ENCODE measurements at places on chromosomes 11 and 22.

GRCh38 chr11:7672276-7672959, 882 bp downstream of the CYB5R2 start:
- DNase-seq = no peak

DNA sequence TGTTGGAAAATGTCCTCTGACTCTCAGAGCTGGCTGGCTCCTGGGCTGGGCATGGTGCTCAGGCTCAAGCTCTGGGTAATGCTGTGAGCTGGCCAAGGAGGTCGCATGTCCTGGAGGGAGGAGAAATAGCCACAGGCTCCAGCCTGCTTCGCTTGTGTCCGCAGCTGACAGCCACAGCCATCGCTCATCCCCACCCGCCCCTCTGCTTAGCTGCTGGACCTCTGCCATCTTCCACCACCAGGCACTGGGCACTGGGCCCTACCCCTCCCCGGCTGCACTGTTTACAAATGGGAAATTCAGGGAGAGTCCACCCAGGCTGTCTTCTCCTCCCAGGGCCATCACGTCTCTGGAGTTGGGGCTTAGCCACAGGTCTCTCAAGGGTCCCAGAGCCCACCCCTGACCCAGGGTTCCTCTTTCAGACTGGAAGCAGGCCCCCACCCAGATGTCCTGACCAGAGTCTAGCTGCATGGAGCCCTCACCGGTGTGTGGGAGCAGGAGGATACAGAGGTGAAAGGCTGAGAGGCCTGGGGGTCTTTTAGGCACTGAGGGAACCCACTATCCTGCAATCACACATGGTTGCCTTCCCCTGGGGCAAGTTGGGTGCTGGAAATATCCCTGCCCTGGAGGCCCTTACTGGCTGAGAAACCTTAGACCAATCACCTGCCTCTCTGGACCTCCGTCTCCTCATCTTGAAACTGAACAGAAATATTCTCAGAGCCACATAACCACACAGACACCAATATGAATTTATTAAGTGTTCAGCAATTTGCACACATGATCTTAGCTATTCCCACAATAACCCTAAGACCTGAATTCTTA, 62.7 kb downstream of the CD82 start:
- DNase-seq = no peak

GRCh38 chr11:63614136-63614671, at the start of gene PLAAT3:
TSS of gene PLAAT3 (minus strand) at chr11:63614433. CDS start at chr11:63614014, 419 bp downstream.
- peak; percentile 47 for DNase-seq

GRCh38 chr11:58495906-58496305, 12.0 kb downstream of the OR5B21 start:
- DNase-seq = no peak

GRCh38 chr11:129352676-129353075, 23.0 kb upstream of the BARX2 start:
- no peak for DNase-seq

- no peak for DNase-seq
Observed at GRCh38 chr11:17333799-17334586, 17.6 kb upstream of the NCR3LG1 start.

DNA sequence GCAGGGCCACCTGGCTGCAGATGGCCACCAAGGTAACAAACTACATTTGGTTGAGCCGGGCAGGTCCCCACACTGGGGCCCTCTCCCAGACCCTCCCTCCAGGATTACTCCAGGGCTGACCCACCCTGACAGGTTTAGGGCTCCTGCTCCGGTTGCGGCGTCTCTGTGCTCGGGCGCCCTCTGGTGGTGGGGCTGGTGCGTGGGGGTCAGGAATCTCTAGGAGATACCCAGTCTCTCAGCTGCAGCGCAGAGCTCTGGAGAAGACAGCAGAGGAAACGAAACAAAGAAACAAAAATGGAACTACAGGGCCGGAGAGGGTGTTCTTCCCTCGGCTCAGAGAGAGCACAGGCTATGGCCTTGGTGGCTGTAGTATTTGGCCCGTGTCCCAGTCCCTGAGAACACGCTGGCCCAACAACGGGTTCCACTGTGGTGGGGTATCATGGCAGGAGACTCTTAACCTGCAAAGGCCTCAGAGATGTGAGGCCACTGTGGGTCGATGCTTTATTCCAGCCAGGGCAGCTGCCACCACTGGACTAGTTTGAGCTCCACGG, 2.4 kb downstream of the C11orf96 start:
- peak; percentile 21 for DNase-seq

GRCh38 chr11:32451808-32452207, 16.5 kb upstream of the WT1 start:
- no peak for DNase-seq

- no peak for DNase-seq
Observed at GRCh38 chr11:76232026-76232665, 25.8 kb upstream of the WNT11 start.

- DNase-seq = no peak
Observed at GRCh38 chr11:86571273-86571948, 101.0 kb downstream of the ME3 start.

DNA sequence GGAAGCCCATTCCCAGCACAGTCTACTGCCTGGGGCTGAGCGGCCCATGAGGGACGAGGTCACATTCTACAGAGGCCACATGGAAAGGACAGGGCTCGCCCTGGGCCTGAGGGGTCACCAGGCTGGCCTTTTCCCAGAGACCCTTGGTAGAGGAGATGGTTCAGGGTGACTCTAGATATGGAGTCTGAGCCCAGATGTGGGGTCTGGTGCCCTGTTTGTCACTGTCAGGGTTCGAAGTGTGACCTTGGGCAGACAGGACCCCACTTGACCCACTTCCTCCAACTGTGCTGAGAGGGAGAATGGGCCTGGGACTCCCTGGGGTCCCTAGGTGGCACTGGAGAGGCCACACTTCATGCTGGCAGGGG, 81.0 kb downstream of the MYEOV start:
- peak; percentile 21 for DNase-seq

GRCh38 chr22:44029069-44029468, 5.0 kb downstream of the PARVB start:
- DNase-seq = no peak

DNA sequence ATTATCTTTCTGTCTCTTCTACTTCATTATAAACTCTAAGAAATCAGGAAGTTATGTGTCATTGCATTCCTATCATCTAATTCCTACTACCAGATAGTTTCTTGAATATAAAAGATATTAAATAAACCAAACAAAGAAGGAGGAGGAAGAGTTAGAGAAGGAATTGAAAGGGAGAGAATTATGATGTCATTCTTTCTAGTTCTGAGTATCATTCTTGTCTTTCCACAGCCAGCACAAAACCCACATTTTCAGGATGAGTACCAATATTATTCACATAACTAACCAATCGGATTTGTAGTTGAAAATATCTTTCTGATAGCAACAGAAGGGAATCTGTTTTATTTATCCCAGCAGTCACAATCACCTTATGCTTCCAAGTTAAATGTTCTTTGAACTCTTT, 13.3 kb downstream of the MS4A13 start:
- DNase-seq = no peak

DNA sequence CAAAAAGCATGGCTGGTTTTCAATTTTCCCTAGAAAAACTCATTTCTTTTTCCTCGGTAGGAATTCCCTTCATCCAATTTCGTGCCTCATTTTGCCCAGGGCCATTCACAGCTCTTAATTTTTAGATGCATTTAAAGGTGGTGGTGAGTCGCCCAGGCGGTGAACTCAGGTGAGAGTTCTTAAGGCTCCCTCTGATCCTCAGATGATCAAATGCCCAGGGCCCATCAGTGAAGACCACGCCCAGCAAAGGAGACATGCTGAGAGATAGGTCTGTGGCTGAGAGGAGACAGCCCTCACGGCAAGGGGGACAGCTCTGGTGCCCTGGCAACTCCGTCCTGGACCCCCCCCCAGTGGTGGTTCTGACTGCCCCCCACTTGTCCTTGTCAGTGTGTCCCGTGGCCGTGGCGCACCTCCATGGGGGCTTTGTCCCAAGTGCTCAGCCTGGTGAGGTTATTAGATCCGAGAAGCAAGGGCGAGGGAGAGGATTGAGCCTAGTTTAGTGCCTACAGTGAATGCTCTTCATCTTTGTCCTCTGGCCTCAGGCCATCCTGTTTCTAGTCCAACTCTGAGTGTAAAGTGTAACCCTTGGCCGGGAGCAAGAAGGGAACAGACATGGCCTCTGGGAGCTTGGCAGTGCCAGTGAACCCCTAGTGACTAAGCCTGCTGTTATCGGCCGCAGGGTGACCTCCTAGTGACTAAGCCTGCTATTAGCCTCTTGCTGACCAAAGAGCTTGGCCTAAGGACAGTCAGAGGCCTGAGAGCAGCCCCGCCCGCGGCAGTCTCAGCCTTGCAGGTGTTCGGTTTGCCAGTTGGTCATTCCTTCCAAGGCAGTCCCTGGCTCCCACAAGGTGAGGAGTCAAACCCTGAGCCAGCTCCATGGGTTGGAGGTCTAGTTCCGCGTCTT, 83.5 kb downstream of the CTTN start:
- no peak for DNase-seq

DNA sequence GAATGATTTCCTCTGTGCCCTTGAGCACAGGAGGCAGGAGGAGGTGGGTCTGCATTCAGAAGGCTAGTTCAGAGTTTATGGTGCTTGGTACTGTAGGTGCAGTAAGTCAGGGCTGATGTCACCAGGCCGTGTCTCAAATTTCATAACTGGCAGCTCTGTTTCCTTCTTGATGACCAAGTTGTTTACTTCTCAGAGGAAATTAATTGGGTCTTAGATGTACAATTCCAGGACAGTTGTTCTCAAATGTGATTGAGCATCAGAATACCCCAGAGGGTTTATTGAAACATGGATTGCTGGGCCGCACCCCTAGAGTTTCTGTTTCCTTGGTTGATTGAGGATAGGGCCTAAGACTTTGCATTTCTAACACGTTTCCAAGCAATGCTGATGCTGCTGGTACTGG, 6.2 kb downstream of the AMOTL1 start:
- no peak for DNase-seq

- DNase-seq = no peak
Observed at GRCh38 chr11:110019675-110020074, 73.5 kb upstream of the ZC3H12C start.

- no peak for DNase-seq
Observed at GRCh38 chr11:75293903-75294302, 53.3 kb downstream of the TPBGL start.

DNA sequence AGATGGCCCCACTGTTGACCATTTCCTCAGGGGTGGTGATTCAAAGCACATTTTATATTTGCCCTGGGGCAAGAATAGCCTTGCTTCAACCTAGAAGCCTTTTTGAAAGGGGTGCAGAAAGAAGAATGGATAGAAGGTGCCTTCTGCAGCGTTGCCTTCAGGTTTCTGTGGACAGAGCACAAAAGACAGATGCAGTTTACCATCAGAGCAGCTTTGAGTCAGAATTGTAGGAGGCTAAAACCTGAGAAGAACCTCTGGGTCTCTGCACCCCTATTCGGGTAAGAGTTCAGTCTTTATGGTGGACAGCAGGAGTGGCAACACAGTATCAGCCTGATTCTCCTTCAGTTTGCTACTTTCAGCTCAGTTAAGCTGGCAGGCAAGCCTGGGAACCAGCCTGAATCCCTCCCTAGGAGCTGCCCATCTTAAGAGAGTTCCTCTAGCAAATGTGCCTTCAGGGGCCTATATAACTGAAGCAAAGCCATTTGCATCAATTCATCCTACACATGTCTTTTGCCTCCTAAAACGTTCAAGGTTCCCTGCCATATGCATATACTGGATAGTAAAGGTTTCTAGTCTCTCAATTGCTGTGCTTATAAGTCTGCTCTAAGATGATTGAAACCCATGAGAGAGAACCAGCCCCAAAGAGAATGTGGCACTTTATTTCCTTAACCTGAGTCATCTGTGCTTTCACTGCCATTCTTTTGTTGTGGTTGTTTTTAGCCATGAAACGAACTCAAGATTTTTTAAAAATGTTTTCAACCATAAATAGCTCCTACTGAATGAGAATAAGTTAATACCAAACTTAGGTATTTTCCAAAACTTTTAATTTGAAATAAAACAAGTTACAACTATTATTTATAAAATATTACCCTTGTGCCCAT, 123.0 kb downstream of the TRIM44 start:
- no peak for DNase-seq

- DNase-seq = no peak
Observed at GRCh38 chr11:79744941-79745340, 304.1 kb upstream of the TENM4 start.

GRCh38 chr11:47179655-47179991, 2.9 kb upstream of the ARFGAP2 start:
- DNase-seq = no peak

DNA sequence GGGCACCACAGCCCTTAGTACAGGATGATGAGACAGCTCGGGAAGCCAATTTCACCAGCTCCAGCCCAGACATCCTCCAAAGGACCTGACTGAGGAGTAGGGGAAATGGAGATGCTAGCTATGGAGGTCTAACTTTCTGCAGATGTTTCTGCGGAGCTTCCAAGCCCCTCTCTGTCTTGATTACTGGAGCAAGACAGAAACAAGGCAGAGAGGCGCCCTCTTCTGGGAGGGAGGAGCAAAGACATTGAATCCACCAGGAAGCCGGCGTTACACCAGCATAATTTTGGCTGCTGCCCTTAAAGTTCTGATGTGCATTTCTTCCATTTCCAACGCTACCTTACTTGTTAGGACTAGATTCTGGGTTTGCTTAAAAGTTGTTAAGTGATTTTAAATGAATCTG, 107.3 kb upstream of the HSD17B12 start:
- DNase-seq = no peak

GRCh38 chr11:74953451-74953850, 4.4 kb downstream of the SPCS2 start:
- no peak for DNase-seq
